NCI-H1436 treated with DMSO at 0.1 percent for 48 hours (cell line): ENCODE measurements at places on chromosomes 2 and 18.

- DNase-seq = no peak
Observed at GRCh38 chr2:183292028-183292427, 167.8 kb downstream of the NUP35 start.

DNA sequence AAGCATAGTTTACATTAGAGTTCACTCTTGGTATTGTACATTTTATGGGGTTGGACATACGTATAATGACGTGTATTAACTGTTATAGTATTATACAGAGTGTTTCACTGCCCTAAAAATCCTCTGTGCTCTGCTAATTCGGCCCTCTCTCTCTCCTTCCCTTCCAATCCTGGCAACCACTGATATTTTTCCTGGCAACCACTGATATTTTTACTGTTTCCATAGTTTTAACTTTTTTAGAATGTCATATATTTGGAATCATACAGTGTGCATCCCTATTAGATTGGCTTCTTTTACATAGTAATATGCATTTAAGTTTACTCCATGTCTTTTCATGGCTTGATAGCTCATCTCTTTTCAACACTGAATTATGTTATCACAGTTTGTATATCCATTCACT lies 526.7 kb downstream of the RIT2 start:
- no peak for DNase-seq

DNA sequence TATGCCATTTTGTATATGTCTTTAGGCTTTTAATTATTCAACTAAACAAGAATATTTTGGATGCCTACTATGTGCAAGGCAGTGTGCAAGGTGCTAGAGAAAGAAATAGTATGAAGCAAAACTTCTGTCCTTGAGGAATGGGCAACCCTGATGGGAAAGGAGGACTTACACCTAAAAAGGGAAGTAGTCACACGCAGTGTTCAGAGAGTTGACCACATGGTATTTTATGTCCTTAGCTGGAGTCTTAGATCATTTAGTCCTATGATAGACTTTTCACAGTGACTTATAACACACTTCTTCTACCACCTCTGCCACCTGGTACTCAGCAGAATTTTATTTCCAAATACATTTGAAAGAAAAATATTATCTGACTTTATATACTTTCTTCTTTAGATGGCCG lies 291.6 kb downstream of the PLCL1 start:
- no peak for DNase-seq

GRCh38 chr2:218806346-218806978 lies 24.5 kb downstream of the CYP27A1 start:
- DNase-seq = no peak

GRCh38 chr2:227370791-227371312 lies 8.3 kb downstream of the TM4SF20 start:
- DNase-seq = no peak

DNA sequence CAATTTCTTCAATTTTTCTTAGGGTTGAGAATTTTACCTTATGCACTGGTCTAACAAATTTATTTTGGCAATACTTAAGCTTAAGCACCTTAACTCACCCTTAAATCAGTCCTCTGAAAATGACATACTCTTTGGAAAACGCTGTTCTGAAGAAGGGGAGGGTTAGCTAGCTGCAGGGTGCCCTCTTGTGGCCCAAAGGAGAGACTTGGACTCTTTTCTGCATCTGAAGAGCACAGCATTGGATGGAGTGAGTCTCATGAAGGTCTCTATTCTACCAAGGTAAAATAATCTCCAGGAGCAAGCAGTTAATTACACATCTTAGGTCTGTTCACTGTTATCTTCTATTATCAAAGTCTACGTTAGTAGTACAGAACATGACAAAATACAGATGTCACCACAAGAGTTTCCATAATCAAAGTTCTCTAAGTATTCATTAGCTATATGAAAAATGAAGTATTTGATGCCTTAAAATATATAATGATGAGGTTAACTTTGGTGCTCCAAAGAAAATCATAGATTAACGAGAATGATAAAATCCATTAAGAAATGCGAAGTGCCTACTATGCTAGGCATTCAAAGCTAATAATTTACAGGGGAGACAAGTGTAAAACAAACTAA lies 24.4 kb downstream of the PUM2 start:
- DNase-seq = peak; percentile 3

DNA sequence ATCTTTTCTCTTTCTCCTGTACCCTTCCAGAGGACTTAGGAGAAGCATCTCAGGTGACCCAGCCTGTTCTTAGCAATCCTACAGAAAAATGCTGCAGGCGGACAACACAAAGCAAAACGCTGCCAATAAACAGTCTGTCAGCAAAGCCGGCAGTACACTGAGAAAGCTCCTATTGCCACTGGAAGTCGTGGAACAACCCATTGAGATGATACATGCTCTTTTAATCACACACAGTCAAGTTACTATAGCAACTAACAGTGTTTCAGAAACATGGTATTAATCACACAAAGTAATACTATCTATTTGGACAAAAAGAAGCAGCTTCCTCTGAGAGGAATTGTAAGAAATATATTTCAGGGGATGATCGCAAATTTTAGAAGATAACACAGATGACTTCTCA lies 10.5 kb downstream of the CTLA4 start:
- no peak for DNase-seq

- DNase-seq = no peak
Observed at GRCh38 chr2:101560780-101561315, 85.9 kb upstream of the RFX8 start.

- no peak for DNase-seq
Observed at GRCh38 chr18:43692099-43692690, 414.9 kb upstream of the SYT4 start.

DNA sequence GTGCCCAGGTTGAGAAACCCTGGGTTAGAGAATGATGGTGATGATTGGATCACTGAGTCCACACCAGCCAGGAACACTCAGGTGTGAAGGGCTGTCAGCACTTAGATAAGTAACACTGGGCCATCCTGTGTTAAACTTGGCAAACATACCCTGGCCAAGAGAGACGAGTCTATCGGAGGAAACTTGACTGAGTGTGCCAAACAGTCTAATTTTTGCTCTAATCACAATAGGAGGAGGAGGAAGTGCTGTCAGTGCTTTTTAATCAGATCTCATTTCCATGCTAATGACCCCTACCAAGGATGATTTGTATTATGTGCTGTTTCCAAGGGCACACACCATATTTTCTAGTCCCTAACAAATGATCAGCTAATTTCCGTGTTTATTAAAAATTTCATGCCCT lies 63.8 kb upstream of the SEC11C start:
- no peak for DNase-seq

GRCh38 chr2:238024986-238025385 lies 35.8 kb upstream of the SCLY start:
- DNase-seq = no peak
